NCI-H524 treated with DMSO at 0.1 percent for 48 hours (cell line): ENCODE measurements at places on chromosomes 2 and 18.

DNA sequence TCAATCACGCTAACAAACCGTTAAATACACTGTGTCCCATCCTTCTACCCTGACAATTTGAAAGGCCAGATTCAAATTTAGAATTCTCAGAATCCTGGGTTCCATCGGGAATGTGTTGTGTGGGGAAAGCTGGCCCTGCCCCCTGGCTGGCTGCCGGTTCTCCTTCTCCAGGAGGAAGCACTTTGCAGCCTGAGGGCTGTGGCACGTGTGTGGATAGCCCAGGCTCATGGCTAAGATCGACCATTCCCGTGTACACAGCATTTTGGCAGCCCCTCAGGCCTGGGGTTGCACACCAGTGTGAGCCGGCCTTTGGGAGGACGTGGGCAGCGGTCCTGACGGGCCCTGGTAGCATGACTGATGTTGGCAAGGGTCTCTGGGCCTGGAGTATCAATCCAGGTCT is 51.0 kb upstream of the ROCK2 start:
- no peak for DNase-seq

GRCh38 chr2:85400541-85401463 is 9.4 kb downstream of the CAPG start:
- no peak for DNase-seq

GRCh38 chr2:111127351-111127750 is 6.6 kb downstream of the BCL2L11 start:
- DNase-seq: no peak

DNA sequence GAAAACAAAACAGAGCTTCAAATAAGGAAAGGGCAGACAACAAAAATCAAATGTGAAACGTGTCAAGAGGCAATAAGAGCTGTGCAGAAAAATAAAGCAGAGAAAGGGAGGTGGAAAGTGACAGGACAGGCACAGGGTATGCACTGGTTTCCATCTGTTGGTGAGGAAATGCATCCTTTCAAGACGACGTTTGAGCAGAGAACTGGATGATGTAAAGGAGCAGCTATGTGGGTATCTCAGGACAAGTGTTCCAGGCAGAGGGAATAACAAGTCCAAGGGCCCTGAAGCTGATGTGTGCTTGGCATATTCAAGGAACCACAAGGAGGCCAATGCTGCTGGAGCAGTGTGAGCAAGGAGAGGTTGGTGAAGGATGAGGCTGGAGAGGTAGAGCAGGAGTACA is 168.9 kb upstream of the SERPINE2 start:
- no peak for DNase-seq

DNA sequence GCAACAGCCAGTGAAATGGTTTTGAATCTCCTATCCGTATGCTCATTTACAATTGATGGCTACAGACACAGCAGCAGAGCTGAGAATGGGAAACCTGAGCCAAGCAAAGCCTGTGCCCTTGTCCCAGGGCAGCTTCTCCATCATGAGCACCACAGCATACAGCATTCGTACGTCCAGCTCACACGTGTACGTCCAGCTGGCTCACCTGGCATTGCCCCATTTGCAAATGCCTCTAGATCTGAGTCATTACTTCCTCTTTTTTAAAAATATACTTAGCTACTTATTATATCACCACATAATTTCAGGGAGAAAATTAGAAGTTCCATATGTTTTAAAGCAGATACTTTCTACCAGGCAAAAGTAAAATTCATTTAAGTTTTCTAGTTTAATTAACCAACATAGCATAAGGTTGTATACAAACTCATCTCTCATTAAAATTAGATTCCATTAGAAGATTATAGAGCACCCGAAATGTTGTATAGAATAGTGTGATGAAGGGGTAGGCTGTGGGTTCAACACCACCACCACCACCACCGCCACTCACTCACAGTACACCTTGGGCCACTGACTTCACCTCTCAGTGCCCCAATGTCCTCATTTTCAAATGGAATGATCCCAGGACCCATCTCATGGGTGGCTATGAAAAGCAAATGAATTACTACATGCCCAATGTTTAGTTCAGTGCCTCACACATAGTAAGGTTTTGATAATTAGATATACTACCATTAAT is 31.4 kb upstream of the TMEM177 start:
- no peak for DNase-seq

DNA sequence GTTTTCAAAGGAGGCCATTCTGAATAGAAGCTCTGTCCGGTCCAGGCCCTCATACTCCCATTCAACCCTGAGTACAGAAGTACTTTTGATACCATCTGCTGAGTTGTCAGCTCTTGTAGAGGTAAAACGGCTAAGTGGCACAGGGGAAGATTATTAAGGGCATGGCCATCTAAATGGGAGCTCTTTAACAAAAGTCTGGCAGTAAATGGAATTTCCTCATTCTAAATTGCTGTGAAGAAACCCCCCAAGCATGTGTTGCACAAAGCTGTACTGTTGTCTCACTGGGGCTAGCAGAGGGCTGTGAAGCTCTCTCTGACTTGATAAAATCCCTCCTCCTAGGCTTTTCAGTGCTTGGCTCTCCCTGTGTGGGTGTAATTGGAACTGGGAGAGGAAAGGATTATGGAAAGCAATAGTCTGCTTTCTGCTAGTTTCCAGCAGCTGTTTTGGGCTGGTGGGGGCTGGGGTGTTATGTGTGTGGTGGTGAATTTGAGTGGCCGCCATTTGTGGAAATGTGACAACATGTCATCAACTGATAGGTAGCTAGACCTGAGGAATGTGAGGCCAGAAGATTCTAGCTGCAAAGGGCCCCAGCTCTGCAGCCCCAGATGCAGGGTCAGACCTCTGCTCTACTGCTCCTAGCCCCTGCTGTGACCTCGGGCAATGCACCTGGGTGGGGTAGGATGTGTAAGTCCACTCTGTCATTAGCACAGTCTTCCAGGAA is 65.1 kb downstream of the MAP4K4 start:
- DNase-seq: peak; percentile 81

DNA sequence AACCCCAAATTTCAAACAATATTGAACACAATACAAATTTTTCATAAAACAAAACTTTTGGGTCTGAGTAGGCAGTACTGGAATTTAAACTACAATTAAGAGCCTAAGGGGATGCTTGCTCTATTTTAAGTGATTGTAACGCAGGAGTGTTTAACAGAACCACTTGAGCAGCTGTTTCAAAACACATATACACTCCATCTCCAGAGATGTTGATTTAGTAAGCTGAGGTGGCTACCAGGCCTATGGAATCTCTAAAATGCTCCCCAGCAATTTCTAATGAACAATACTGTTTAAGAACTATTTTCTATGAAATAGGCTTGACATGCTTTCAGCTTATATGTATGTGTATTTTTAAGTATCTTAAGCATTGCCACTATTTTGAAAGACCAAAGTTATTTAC is 58.5 kb downstream of the SP3 start:
- DNase-seq: no peak

DNA sequence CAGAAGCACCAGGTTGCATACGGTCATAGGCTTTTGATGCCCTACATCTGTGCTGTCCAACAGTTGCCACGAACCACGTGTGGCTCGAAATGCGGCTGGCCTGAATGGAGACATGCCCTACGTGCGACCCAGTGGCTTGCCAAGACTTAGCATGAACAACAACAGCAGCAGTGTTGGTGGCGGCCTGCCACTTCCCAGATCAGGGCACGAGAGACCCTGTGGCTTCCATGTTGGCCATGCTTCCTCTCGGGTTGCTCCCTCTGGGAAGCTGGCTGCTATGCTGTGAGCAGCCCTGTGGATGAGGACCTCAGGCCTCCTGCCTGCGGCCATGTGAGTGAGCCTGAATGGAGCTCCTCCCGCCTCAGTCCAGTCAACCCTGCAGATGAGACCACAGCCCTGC is 212.3 kb downstream of the HDAC4 start:
- no peak for DNase-seq

DNA sequence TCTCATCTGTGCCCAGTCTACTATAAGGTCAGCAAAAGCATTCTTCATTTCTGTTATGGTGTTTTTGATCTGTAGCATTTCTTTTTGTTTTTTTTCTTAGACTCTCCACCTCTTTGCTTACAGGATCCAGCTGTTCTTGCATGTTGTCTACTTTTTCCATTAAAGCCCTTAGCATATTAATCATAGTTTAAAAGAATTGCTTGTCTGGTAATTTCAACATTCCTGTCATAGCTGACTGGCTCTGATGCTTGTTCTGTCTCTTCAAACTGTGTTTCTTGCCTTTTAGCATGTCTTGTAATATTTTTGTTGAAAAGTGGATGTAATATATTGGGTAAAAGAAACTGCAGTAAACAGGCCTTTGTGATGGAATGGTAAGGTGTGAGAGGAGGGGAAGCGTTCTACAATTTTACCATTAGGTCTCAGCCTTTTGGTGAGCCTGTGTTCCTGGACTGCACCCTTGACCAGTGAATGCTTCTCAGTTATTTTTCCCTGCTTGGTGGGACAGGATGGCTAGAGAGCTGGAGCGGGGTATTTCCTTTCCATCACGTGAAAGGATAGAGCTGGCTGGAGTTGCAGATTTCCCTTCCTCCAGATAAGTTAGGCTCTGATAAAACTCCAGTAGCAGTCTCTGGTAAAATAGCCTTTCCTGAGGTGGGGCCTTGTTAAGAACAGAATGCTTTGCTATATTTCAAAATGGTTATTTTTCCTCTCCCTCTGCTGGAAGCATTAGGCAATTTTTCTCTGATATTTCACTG is 65.4 kb downstream of the PLA2R1 start:
- no peak for DNase-seq

DNA sequence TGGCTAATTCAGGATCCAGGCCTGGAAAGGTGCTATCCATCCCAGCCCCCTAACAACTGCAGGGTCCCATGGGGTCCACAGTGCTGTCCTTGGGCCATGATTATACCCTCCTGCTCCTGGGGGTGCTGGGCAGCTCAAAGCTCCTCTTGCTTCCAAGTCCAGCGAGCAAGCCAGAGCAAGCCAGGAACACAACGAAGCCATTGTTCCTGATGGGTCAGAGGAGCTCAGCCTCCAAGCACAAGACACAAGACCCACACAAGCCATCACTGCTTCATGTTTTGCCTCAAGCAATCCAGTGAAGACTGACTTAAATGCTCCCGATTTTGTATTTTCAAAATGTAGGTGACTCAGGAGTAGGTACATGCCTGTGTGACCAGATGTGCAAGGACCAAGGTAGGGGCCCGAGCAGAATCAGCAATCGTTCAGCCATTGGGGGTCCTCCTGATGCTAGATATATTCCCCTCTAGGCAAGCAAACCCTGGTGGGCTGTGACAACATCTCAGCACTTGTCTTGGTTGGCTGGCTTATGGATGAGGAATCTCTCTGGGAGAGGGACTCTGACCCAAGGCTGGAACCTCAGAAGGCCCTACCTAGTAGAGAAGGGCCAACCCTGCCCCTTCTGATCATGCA is 90.8 kb downstream of the EPAS1 start:
- DNase-seq: no peak

DNA sequence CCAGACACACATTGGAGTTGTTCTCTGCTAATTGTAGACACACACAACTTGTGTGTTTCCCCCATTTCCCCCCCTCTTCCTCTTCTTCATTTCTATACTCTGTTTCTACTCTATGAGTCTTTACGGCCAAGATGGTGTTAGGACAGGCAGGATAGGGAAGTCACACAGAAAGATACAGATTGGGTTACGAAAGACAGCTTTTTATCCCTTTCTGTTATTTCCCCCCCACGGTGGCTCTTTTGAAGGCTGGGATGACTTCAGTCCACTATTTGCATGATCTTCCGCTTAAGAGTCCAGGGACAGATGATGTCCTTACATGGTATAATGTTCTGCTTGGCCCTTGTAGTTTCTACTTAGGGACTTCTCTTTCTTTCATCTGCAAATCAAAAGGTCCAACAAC is 1.6 kb upstream of the EMILIN2 start:
- no peak for DNase-seq

DNA sequence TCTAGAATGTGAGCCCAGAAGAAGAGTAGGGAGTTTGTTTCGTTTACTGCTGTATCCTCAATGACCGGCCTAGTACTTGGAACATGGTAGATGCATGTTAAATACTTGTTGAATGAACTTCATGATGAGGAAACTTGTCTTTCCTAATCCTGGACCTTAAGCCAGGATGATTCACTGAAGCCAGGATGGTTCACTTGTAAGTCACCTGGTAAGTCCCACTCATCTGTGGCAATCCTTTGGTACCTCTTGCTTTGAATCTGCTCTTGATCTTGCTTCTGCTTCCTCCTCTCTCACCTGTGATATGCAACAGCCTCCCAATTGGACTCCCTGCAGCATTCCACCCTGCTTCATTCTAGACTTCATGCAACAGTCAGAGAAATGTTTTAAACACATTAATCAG is 43.6 kb downstream of the QPCT start:
- no peak for DNase-seq

- DNase-seq: peak; percentile 89
Observed at GRCh38 chr2:168518555-168519066, 62.5 kb downstream of the CERS6 start.

DNA sequence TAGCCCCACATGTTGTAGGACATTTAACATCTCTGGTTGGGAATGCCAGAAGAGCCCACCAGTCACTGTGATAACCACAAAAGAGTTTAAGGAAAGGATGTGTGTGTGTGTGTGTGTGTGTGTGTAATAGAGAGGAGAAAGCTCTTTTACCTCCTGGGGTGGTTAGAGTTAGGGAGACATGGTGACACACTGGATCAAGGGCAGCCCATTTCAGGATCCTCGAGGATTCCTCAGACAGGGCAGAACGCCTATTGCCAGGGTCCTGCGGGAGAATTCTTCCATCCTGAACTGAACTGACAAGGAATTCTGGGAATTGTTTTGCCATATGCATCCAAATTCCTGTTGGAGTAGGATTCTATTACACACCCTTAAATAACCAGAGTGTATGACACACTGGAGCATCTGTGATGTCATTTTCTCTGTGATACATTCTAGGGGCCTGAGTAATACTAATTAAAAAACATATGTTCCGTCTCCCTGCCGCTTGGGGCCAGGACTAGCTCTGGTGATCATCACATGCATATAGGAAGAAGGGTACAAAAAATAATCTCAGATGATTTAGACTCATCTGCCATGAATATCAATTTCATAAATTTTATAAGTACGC is 156.4 kb upstream of the MMADHC start:
- DNase-seq: peak; percentile 26

DNA sequence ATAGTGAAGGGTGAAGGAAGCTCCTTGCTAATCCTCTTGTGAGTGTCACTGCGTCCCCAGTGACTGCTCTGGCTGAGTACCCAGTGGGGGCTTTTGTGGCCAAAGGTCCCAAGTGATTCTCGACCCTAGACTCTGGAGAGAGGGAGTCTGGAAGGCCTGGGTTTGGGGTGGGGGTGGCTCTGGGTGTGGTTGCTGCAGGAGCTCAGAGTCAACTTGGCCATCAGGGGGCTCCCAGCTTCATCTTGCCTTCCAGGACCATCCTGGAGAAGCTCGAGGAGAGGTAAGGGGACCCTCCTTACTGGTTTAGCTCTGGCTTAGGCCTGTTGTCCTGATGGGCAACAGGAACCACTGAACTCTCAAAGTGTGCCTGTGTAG is 592 bp downstream of the PSD4 start:
- DNase-seq: no peak
